ENCODE measurements at places on chromosomes 1 and 21.
A peak's percentile ranks its signal among the peaks of the same experiment; 100 is the strongest.

DNA sequence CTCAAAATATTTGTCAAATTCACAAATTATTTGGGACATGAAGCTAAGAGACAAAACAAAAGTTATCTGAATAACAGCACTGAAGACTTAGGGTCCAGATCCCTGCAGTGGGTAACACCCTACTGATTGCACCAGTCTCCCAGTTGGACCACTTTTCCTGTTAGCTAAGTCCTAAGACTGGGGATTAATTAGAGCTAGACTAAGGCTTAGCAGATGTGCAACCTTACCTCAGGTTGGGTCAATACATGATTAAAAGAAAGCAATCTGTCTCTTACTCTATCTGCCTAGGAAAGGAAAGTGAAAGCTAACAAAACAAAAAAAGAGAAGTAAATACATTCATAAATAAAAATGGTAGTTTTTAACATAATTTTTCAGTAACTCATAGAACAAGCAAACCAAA, 737.2 kb upstream of the CHRM3 start:
- DNase-seq, result no peak

DNA sequence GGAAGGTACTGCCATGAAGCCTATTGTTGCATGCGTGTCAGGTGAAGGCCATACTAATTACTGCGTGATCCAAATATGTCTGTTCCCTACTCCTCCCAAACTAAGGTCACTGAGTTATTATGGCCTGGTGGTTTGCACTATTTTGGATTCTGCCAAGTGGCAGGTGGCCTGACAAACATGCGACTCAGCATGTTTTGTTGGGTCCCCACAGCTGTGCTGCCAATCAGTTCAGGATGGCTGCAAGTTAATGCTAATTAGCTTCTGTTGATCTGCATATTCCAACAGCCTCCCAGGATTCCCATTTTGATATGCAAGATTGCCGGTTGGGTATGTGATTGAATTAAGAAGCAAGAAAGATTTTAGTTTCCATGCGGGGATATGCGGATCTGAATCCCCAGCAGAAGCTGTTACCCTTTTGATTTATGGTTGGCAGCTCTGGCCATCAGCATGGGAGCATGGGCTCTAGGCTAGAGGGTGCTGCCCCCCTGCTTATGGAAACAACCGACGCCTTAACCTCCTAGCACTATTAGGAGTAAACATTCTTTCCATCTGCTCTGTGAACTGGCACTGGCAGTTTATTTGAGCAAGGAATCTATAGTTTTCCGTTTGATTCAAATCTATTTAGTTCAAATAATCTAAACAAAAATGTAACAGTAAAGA, 429.8 kb upstream of the C1orf87 start:
- DNase-seq, result no peak

DNA sequence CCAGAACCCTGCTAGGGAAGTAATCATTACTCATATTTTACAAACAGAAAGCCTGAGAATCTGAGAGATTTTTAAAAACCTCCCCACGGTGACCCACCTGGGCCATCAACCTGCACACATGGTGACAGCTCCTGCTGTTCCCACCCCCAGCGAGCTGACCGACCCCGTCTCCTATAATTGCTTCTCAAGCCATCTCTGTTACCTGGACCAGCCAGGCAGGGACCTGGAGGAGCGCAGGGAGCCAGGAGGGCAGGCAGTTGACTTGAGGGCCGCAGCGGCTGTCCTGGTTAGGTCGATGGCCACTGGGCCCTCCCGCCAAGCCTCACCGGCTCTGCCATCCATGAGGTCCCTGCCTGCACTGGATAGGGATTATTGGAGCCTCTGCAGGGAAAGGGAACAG, 7.7 kb downstream of the TFF2 start:
- no peak for DNase-seq

DNA sequence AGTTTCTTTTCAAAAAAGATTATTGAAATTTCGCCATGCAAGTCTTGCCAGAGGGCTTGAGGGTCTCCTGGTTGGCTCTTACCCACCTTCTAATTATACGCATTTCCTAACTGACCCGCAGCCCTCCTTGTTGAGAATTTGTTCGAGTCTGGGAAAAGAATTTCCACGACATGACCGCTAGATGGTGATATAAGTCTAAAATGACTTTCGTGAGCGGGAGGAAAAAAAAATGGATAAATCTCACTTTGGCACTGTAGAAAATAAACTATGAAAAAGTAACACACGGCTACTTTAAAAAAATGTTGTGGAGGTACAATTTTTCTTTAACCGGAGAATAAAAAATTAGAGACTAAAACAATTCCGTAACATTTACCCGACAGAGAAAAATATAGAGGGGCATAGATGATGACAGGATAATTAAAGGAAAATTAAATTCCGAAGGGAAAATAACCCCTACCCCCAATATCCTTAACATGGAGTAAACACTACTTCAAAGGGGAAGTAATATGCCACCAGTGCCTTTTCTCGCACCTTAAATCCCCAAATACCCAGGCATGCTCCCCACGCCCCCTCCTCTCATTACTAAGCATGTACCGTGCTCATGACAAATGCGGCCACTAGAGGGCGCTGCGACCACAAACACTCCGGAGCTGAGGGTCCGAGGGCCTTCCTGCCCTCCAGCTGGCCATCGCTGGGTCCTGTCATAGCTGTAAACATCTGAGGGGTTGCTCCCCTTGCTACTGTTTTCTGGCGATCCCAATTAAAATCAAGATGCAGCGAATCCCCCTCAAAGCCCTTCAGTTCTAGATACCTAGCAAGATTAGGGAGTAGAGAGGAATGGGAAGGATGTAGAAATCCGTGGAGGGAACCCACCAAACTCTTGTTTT, 266.9 kb downstream of the ASTN1 start:
- peak; percentile 44 for DNase-seq

DNA sequence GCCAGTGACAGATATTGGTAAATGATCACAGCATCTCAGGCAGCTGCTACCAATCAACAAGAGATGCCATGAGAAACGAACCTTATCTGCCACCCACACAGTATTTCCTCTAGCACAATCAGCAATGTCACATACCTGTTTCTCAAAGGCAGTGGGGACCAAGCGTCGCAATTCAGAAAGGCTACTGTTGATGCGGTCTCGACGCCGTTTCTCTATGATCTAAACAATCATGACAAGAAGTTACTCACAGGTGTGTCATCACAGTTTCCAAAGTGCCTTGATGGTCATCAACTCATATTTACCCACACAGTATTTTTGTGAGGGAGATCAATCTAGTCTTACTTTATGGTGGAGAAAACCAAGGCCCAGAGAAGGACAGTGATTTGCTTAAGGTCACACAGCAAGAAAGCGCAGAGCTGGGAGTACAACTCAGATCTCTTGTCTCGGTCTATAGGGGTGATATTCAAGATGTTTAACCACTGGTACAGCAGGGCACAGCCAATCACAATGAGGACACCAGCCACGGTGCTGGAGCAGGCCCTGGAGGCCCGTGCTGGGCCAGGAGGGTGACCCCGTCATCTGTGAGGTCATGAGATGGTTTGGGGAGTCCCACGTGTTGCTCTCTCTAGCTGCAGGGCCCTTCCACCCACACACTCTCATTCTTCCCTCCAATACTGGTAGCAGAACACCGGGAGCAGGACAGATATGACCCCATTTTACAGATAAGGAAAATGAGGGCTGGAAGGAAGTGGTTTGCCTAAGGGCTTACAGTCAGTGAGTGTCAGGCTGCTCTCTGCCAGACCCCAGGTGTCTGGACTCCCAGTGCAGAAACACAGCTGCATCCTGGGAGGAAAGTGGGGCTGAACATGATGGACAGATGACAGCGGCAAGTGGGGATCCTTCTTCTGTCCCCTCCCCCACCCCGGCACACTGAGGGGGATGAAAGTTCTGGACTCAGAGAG, 7.8 kb downstream of the HEYL start:
- no peak for DNase-seq

DNA sequence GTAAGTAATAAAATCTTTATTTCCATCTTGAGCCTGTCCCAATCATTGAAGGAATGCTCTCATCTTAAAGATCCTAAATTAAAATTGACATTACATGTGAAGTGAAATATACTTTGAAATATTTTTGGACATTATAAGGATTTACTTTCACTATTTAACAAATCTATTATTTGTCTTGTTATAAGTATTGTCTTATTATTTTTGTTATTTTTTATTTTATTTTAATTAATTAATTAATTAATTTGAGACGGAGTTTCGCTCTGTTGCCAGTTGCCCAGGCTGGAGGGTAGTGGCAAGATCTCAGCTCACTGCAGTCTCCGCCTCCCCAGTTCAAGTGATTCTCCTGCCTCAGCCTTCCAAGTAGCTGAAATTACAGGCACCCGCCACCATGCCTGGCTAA, 343.2 kb downstream of the DPYD start:
- no peak for DNase-seq

DNA sequence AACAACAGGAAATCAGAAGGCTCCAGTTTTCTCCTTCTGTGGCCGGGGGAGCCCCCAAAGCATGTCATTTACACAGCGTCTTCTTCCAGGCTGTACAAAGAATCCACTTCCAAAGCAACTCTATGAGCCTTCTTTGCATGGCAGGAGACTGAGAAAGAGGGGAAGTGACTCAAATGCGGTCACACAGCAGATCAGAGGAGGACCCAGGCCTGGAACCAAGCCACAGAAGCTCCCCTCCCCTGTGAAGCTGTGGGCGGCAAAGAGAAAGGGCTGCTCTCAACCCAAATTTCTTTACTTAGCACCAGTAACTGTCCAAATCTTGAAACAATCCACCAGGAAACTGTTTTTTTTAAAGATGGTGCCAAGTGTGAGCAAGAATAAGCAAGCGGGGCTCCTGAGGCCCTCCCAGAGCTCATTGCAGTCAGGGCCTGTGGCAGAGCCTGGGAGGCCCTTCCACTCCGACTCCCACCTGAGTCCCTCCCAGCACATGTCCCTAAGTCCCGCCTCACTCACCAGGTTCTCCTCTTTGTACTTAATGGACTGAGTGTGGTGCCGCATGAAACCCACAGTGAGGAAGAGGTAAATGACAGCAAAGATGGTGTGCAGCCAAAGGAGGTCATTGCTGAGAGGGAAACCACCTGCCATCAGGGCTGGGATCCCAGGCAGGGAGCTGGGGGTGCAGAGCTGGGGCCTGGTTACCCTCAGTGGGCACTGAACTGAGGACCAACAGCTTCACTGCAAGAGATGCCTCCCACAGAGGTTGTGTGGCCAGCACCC, 15.9 kb downstream of the TMEM63A start:
- DNase-seq, result no peak

GRCh38 chr1:169779970-169780369, 14.7 kb downstream of the METTL18 start:
- no peak for DNase-seq

DNA sequence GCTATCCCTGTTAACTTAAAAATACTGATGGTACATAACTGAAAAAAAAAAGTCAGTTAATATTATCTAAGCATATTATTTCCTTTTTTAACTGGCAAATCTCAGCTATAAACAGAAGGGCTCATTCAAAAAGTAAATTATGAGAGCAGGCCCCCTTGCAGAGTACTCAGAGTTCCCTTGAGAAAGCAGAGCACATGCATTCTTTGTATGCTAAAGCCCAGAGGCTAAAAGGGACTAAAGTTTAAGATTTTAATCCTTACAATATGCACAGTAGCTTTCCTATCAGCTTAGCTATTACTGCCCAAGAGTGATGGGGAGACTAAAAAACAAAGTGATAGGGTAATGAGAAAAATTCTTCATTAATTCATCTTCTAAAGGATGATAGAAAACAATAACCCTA, 18.5 kb downstream of the SLC16A1 start:
- no peak for DNase-seq

DNA sequence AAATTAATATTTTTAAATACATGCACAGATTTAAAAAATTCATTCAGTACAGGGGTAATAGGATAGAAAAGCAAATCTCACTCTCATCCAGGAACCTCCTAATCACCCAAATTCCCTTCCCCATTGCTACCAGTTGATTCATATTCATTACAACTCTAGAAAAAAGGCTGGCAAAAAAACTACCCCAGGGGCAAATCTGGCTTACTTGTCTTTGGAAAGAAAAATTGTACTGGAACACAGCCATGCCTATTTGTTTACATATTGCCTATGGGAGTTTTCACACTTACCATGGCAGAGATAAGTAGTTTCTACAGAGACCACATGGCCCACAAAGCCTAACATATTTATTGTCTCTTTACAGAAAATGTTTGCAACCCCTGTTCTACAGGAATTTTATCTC, 8.9 kb upstream of the RBM34 start:
- DNase-seq, result no peak

GRCh38 chr21:43190544-43190943, 21.7 kb downstream of the CRYAA start:
- DNase-seq, result no peak

DNA sequence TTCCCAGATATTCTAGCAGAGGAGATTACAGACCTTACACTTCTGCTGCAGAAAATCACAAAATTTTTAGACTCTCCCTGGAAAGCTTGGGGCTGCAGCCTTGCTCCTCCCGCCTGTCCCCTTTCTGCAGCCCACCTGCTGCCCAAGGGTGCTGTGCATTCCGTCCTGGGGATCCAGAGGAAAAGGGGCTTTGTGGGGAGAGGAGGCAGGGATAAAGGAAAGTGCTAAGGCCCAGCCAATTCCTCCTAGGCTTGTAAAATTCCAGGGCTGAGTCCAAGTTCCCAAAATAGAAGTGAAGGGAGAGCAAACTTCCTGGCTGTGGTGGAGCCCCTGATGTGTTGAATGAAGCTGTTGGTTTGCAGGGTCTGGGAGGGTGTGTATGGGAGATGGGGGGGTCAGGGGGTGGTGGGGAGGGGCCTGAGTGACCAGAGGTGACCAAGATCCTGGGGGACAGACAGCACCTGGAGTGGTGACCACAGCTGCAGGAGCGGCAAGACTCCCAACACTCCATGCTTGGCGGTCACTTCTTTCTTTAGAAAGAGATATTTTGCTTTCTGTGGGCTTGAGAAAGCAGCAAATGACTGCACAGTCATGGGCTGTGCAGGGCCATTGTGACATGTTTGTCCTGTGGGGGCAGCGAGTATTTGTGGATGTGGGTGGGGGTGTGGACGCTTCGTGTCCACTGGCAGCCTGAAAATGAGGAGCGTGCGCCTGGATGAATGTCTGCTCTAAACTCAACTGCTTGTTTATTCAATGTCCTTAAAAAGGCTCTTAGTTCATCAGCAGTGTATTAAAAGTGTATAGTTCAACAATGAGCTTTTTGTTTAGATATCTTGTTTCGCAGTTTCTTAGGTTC, 68.4 kb downstream of the TLR5 start:
- DNase-seq, result no peak

DNA sequence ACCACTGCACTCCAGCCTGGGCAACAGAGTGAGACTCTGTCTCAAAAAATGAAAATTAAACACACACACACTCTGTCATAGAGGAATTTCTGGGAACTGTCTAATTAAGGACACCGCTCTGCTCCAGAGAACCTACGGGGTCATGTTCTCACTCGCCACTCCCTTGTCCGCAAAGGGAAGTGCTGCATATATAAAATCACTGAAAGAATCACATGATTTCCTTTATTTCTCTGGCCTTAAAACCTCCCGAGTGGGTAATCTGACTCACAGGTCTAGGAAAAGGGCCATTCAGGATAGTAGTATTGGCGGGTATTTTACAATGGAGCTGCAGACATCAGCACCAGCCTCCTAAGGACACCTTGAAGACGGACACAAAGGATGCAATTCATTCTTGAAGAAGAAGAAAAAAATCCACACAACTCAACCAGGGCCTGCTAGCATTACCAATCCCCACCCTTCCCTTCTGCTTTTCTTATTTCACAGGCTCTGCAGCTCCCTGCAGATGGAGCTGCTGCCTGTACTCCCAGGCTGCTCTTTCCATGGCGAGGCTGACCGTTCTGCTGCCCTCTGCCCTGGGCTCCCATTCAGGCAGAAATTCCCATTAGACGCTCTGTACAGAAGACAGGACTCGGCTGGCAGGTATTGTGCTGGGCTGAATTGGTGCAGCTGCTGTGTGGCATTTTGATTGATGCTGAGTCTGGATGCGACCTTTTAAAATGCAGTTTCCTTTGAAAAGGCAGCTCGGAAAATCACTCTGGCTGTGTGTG, 53.3 kb upstream of the FAM89A start:
- DNase-seq, result no peak

All from GM12865 (cell line).